ENCODE measurements at places on chromosomes 2 and 18.
A peak's percentile ranks its signal among the peaks of the same experiment; 100 is the strongest.

- no peak overlapping the region for H3K4me3 ChIP-seq
- H3K27me3 ChIP-seq = peaks cover 29% of the 10 kb centered on the region
- H3K36me3 ChIP-seq = peaks cover 12% of the 10 kb centered on the region
Observed at GRCh38 chr2:32780961-32781360, 153.1 kb downstream of the TTC27 start.

DNA sequence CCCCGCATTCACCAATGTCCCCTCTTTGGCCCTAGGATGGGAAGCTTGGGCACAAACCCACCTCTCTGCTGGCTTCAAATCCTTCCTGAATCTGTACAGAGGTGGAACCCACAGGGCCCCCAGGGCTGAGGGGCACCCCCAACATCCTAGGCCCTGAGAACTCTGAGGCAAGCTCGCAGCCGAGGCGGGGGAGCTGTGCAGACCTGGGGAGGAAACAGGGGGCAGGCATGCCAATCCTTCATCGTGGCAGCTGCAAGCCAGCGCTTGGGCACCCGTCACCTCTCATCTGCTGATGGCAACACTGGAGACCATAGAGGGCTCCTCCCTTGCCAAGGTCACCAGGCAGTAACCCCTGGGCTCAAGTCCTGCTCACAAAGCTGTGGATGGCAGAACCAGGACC is 10.8 kb downstream of the ECEL1 start:
- H3K4me3 ChIP-seq = no peak overlapping the region
- no peaks in the 10 kb centered on the region for H3K4me1 ChIP-seq
- no peaks in the 10 kb centered on the region for H3K36me3 ChIP-seq
- H3K27me3 ChIP-seq = peaks cover 26% of the 10 kb centered on the region
- DNase-seq = peak; percentile 30

DNA sequence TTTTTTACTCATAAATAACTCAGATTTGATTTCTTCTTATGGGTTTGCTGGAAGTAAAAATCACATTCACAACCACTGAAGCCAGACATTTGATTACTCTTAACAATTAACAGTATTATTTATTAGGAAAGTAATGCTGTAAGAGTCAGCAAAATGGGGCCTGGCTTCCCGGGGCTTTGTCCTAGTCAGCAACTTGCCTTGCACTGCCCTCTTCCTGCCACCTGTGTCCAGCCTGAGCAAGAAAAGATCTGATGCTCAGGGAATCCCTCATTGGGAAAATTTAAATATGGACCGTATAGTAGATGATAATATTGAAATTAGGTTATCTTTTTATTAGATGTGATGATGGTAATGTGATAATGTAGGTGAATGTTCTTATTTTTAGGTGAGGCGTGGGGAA is 30.8 kb upstream of the ACYP2 start:
- peaks cover 6% of the 10 kb centered on the region for H3K4me1 ChIP-seq
- H3K27ac ChIP-seq = no peak overlapping the region
- H3K36me3 ChIP-seq = no peaks in the 10 kb centered on the region
- H3K4me3 ChIP-seq = no peak overlapping the region
- DNase-seq = no peak

DNA sequence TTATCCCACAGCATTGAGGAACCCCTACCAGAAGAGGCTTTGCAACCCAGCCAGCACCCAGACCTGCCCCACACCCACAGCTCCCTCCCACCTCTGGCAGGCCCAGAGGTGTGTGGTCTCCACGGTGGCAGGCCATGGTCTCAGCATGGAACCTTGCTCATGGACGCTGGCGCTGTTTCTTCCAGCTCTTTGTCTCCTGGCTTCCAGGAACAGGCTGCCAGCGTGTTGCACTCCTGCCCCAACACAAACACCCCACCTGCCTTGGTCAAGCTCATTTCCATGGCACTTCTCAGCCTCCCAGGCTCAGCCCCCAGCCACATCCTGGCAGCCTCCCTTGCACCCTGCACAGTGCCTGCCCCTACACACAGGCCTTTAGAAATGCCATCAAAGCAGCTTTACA is 31.7 kb downstream of the EN1 start:
- H3K27ac ChIP-seq = no peak overlapping the region
- no peak overlapping the region for H3K4me3 ChIP-seq
- H3K36me3 ChIP-seq = no peaks in the 10 kb centered on the region
- peaks cover 43% of the 10 kb centered on the region for H3K27me3 ChIP-seq
- no peaks in the 10 kb centered on the region for H3K4me1 ChIP-seq
- no peak for DNase-seq

DNA sequence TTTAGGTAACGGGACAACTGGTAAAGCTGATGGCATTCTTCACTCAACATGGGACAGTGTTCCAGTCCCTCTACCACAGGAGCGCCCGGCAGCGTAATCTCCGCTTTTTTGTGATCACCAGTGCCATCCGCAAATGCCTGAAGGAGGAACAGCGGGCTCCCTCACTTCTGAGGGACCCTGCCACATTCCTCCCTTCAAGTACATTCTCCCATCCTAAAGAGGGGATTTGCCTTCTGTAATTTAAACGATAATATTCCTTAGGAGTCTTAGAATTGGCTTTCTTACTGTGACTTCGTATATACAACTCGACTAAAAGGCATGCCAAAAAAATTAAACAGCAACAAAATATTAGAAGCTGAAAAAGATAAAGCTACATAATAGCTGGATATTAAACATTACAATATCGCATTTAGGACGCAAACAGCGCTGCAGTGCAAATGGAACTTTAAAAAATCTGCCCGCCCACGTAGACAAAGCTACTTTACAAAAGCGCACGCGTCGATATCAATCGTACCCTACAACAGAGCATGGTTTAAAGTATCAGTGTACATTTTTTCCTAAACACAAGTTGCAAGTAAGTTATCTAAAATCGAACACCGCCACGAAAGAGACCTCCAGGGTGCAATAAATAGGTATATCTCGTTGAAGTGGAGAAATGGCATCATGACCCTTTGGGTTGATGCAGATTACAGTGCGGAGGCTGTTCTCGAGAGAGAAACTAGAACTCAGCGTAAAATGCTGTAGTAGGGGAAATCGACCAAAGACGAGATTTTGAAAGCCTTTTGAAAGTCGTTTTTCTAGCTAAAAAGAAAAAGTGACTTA is 2.3 kb upstream of the VSNL1 start:
- DNase-seq = peak; percentile 80
- peak overlapping the region; percentile 85 for H3K4me3 ChIP-seq
- H3K36me3 ChIP-seq = no peaks in the 10 kb centered on the region
- no peak overlapping the region for H3K27ac ChIP-seq
- peaks cover 8% of the 10 kb centered on the region for H3K4me1 ChIP-seq

DNA sequence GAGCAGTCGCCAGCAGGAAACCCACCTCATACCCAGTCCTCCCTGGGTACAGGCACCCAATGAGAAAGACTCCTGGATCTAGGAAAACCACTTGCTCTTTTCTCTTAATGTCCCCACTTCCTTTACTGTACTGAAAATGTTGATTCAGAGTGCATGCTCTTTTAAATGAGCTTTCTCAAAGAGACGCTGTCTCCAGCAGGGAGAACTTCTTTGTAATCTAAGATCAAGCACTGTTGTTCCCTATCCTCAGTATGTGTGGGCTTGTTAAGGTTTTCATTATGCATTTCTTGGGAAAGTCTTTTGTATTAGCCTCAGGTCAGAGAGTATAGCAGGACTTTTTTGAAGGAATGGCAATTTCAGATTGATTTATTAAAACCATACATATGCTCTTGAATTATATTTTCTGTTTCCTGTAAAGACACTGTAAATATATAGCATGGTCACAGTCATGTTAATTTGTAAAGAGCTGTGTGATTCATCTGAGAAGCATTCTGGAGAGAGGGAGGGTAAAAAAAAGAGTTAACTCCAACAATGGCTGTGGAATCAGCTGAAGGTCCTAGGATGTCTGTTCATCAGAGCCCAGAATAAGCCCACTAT is 178.1 kb downstream of the MGAT5 start:
- H3K4me1 ChIP-seq = peaks cover 18% of the 10 kb centered on the region
- peaks cover 8% of the 10 kb centered on the region for H3K36me3 ChIP-seq
- H3K27ac ChIP-seq = peak overlapping the region; percentile 50
- no peaks in the 10 kb centered on the region for H3K27me3 ChIP-seq

DNA sequence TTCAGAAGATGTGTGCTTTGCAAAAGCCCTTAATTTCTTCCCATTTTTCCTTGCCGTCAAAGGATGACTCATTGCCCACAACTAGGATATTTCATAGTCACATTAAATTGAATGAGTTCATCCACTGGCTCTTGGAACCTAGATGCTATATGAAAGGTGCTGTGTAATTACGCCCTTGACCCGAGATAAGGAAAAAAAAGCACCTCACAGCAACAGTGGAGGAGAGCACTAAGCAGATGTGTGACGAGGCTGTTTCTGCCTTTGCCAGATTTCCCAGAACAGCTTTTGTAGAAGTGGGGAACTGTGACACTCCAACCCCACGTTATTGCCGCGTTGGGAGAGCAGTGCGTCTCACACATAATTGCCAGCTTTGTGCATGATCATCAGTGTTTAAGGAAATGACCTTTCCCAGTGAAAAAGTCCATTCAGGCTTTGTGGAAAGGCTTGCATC is 33.3 kb upstream of the TMEM87B start:
- H3K4me3 ChIP-seq = no peak overlapping the region
- peaks cover 9% of the 10 kb centered on the region for H3K4me1 ChIP-seq
- H3K36me3 ChIP-seq = peaks cover 91% of the 10 kb centered on the region
- DNase-seq = no peak
- no peak overlapping the region for H3K27ac ChIP-seq
- no peaks in the 10 kb centered on the region for H3K27me3 ChIP-seq

DNA sequence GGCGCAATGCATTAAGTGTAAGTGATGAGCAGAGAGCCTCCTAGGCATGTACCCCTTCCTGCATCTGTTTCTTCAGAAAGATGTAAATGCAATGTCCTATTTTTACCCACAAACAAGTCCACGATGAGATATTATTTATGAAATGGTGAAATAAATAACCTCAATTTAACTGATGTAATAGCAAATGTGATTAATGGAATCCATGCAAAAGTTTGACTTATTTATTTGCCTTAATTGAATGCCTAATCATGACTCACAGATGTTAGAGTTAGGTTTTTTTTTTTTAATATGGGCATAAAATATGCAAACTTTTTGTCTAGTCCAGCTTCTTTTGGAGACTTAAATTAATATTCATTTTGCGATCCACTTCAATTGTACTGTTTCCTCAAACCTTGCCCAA is 67.7 kb upstream of the ITGA4 start:
- DNase-seq = no peak
- H3K4me1 ChIP-seq = no peaks in the 10 kb centered on the region
- no peaks in the 10 kb centered on the region for H3K36me3 ChIP-seq
- no peaks in the 10 kb centered on the region for H3K27me3 ChIP-seq

DNA sequence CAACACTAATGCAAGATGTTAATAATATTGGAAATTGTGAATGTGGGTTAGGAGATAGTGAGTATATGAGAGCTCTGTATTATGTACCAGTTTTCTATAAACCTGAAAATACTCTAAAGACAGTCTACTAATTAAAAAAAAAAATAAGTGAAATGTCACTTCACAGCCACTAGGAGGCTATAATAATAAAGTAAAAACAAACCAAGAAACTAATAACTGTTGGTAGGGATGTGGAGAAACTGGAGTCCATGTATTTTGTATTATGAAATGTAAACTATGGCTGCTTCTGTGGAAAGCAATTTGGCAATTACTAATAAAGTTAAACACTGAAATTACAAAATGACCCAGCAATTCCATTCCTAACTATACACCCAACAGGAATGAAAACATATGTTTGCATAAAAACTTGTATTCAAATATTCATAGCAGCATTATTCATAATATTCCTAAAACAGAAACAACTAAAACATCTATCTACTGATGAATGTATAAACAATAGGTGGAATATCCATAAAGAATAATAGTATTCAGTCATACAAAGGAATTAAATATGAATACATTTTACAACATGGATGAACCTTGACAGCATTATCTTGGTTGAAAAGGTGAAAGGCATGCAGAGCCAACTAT is 36.2 kb downstream of the CCDC178 start:
- H3K4me3 ChIP-seq = no peak overlapping the region
- no peaks in the 10 kb centered on the region for H3K27me3 ChIP-seq
- H3K4me1 ChIP-seq = no peaks in the 10 kb centered on the region
- no peak overlapping the region for H3K27ac ChIP-seq

- DNase-seq = no peak
- no peaks in the 10 kb centered on the region for H3K36me3 ChIP-seq
- no peaks in the 10 kb centered on the region for H3K4me1 ChIP-seq
- H3K27me3 ChIP-seq = peaks cover 100% of the 10 kb centered on the region
- no peak overlapping the region for H3K27ac ChIP-seq
Observed at GRCh38 chr2:45002686-45003085, 6.6 kb downstream of the SIX2 start.

DNA sequence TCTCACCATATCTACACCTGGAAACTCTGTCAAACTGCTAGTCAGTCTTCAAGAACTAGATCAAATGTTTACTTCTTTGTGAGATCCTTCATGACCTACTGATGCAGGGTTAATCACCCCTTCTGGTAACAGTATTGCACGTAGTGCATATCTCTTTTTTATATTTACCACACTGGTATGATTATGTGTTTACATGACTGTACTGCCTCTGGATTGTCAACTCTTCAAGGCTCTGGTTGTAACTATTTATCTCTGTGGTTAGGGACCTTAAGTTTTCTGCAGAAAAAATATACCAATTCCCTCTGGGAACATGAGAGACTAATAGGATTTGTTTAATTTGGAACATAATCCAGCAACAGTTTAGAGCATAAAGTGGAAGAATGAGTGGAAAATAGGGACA is 135.5 kb downstream of the PDE1A start:
- no peak overlapping the region for H3K4me3 ChIP-seq
- no peak overlapping the region for H3K27ac ChIP-seq
- no peaks in the 10 kb centered on the region for H3K36me3 ChIP-seq
- no peaks in the 10 kb centered on the region for H3K27me3 ChIP-seq
- H3K4me1 ChIP-seq = no peaks in the 10 kb centered on the region
- DNase-seq = no peak

- H3K4me3 ChIP-seq = no peak overlapping the region
- H3K4me1 ChIP-seq = no peaks in the 10 kb centered on the region
- peak; percentile 52 for DNase-seq
- H3K27me3 ChIP-seq = no peaks in the 10 kb centered on the region
Observed at GRCh38 chr2:12555012-12555645, 161.6 kb upstream of the TRIB2 start.

- H3K27ac ChIP-seq = no peak overlapping the region
- peak; percentile 85 for DNase-seq
- no peaks in the 10 kb centered on the region for H3K27me3 ChIP-seq
- H3K36me3 ChIP-seq = no peaks in the 10 kb centered on the region
Observed at GRCh38 chr18:77765468-77765867, 515.8 kb downstream of the GALR1 start.

GRCh38 chr18:31225668-31226067 is 63.0 kb upstream of the DSC1 start:
- no peaks in the 10 kb centered on the region for H3K36me3 ChIP-seq
- H3K27me3 ChIP-seq = no peaks in the 10 kb centered on the region
- no peak overlapping the region for H3K4me3 ChIP-seq
- peaks cover 6% of the 10 kb centered on the region for H3K4me1 ChIP-seq
- peak; percentile 87 for DNase-seq

DNA sequence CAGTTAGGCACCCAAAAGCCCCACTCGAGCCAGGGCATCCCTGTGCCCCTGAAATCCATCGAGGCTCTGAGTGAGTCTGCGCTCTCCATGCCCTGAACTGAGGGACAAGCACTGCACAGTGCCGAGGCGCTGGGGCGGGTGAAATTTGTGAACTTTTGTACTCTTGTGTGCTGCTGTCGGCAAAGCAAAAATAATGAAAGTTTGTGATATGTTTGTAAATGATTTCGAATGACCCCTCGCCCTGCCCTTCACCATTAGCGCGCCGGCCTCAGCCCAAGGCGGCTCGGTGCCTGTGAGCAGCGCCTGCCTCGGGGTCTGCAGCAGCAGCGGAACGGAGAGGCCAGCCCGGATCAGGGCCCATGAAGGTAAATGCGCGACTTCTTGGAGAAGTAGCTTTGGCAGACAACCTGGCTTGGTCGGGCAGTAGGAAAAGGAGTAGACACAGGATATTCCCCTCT is 1.8 kb upstream of the HOXD4 start:
- H3K27me3 ChIP-seq = peaks cover 100% of the 10 kb centered on the region
- no peaks in the 10 kb centered on the region for H3K4me1 ChIP-seq
- DNase-seq = peak; percentile 61
- H3K36me3 ChIP-seq = no peaks in the 10 kb centered on the region

Measured in endodermal cell (in vitro differentiated cells).